ENCODE measurements at places on chromosomes 16 and 17. TPM values are rescaled to one million over a fixed set of nuclear protein-coding genes. Genes with fewer than 3 reads are reported as not detected.

The CSH1 gene
- total RNA-seq = 11.3 TPM

DNA sequence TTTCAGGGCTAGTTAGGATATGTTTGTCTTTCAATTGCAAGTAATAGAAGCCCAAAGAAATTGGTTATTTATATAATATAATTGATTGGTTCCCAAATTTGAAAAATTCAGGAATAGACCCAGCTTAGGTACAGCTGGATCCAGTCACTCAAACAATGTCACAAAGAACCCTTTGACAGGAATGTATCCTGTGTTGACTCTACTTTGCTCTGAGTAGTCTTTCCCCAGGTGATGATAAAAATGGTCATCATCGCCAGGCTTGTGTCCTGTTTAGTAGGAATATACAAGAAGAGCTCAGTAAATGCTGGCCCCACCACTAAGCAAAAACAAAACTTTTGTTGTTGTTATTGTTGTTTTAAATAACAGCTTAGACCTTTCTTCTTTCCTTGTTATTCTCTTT lies 35.0 kb downstream of the MAPT start:
- no peak for DNase-seq

- DNase-seq = no peak
Observed at GRCh38 chr17:10198509-10199249, at the start of gene GAS7. TSS of gene GAS7 (minus strand) at chr17:10198606.

DNA sequence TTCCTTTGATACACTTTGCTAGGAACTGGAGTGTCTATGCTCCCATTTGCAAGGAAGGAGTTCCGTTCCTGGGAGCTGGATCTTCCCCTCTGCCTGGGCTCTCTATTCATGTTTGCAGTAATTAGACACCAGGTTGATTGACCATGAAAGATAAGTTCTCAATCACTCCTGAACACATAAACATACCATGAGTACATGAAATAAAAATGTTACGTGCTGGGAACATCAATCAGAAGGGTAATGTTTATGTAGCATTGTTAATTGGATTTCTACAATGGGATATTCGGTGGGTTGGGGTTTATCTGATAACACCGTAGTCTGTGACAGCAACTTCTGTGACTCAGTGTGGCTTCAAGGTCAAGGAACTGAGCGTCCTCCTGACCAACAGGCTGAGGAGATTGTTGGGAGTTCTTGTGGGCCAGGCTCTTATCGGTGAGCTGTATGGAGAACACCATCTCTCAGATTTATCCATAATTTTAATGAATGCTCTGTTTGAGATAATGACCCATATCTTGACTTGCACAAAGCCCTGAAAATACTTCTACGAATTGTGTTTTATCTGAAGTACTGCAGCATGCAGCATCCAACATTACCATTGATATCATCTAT lies 136.4 kb downstream of the NPIPB5 start:
- no peak for DNase-seq

- no peak for DNase-seq
Observed at GRCh38 chr16:81502396-81503070, 57.9 kb downstream of the CMIP start.

DNA sequence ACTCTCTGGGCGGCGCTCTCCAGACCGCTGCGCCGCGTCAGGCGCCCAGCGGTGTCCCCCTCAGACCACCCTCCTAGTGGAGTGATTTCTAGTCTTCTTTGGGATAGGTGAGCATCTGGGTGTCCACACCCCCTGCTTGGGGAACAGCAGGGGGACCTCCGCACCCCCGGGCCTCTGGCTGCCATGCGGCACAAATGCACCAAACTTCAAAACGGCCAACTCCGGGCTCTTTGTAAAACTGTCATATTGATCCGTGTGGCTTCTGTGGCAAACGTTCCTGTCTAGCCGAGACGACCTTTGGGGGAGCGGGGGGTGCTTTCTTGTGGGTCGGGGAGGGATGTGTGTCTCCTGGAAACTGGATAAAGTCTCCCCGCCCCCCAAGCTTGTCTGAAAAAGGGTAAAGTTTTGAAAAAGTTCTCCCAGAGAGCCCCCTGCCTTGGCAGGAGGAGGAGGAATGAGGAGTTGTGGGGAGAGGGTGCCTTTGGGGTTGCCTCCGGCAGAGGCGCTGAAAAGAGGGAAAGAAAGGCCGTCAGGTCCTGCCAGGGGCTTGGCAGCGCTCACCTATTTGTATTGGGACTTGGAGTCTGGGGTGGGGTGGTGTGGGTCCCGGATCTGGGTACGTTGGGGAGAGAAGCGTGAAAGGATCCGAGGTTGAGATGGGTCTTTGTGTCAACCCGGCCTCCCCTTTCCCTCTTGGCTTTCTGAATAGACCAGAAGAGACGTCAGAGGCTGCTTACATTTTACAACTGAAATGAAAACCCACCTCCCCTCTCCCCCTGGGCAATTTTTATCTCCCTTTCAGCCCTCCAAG lies 2.2 kb upstream of the CHD3 start:
- peak; percentile 65 for DNase-seq

The ADAP2 gene
- 0.42 TPM for total RNA-seq

DNA sequence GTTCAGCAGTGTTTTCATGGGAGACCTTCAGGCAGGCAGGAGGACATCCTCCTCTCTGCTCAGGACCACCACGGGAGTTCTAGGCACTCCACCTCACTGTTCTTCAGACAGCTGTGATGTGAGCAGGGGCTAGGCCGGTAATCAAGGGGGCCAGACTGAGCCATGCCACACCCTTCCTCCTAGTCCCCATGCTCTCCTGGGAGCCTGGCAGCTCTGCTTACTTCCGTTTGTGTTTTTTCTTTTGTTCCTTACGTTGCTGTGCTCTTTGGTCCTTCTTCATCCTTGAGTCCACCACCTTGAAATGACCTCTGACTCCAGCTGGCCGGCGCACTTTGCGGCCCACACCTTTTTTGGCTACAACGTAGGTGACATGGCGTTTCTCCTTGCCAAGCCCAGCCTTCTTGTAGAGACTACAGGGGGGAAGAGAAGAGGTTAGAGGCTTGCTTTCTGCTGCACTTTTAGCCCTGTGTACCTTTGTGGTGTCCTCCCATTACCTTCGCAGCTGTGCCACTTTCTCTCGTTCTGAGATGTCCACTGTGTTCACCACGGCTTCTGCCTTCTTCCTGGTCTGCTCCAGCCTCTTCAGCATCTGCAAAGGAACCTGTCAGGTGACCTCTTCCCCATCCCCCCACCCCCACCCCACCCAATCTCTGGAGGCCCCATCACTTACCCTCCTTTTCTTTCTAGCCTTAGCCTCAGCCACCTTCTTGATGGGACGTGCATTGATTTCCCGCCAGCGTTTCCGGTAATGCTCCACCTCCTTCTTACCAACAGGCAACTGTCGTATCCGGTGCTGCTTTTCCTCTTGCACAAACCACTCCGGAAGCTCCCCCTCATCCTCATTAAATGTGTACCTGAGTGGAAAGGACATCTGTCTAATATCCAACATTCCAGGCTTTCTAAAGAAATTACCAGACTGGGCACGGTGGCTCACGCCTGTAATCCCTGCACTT lies 7.4 kb upstream of the PSMC5 start:
- DNase-seq = no peak

GRCh38 chr16:84614623-84614967 lies 3.3 kb downstream of the COTL1 start:
- DNase-seq = no peak

The CETP gene
- not detected for total RNA-seq
